ENCODE measurements at places on chromosomes 7 and 10. TPM values are rescaled to one million over a fixed set of nuclear protein-coding genes. Genes with fewer than 3 reads are reported as not detected.

GRCh38 chr10:72340510-72341261 is 14.0 kb downstream of the DNAJB12 start:
- H3K4me1 ChIP-seq, result no peaks in the 10 kb centered on the region
- H3K27ac ChIP-seq, result no peak overlapping the region
- H3K27me3 ChIP-seq, result no peaks in the 10 kb centered on the region
- no peak overlapping the region for H3K4me3 ChIP-seq
- H3K36me3 ChIP-seq, result peaks cover 13% of the 10 kb centered on the region

- peak overlapping the region; percentile 74 for H3K27ac ChIP-seq
- no peak overlapping the region for H3K4me3 ChIP-seq
- H3K36me3 ChIP-seq, result peaks cover 32% of the 10 kb centered on the region
- no peak for DNase-seq
- H3K27me3 ChIP-seq, result no peaks in the 10 kb centered on the region
- peaks cover 33% of the 10 kb centered on the region for H3K4me1 ChIP-seq
Observed at GRCh38 chr10:102135956-102136526, 3.2 kb downstream of the PPRC1 start.

DNA sequence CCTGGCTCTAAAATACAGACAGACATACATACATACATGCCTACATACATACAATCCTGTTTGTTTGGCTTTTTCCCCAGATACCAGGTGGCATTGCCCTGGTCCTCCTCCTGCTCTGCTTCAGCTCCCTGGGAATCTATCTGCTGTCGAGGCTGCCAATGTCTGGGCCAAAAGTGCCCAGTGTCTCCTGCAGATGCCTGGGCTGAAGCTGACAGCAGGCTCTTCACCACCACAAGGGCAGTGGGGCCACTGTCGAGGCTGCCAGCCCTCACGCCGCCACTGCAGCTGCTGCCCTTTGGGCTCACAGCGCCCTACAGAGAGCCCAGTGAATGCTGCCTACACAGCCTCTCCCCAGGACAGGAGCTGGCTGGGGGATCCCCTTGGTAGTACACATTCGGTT is 18.0 kb upstream of the STN1 start:
- no peak overlapping the region for H3K4me3 ChIP-seq
- H3K36me3 ChIP-seq, result no peaks in the 10 kb centered on the region
- no peak overlapping the region for H3K27ac ChIP-seq
- H3K27me3 ChIP-seq, result no peaks in the 10 kb centered on the region
- DNase-seq, result no peak
- no peaks in the 10 kb centered on the region for H3K4me1 ChIP-seq

Gene GFRA1
- total RNA-seq, result 5.1 TPM

- H3K4me1 ChIP-seq, result no peaks in the 10 kb centered on the region
- no peaks in the 10 kb centered on the region for H3K36me3 ChIP-seq
- no peak for DNase-seq
- H3K27ac ChIP-seq, result no peak overlapping the region
- no peaks in the 10 kb centered on the region for H3K27me3 ChIP-seq
- H3K4me3 ChIP-seq, result no peak overlapping the region
Observed at GRCh38 chr7:113805976-113806375, 112.8 kb downstream of the PPP1R3A start.

Gene OPN4
- total RNA-seq, result not detected

DNA sequence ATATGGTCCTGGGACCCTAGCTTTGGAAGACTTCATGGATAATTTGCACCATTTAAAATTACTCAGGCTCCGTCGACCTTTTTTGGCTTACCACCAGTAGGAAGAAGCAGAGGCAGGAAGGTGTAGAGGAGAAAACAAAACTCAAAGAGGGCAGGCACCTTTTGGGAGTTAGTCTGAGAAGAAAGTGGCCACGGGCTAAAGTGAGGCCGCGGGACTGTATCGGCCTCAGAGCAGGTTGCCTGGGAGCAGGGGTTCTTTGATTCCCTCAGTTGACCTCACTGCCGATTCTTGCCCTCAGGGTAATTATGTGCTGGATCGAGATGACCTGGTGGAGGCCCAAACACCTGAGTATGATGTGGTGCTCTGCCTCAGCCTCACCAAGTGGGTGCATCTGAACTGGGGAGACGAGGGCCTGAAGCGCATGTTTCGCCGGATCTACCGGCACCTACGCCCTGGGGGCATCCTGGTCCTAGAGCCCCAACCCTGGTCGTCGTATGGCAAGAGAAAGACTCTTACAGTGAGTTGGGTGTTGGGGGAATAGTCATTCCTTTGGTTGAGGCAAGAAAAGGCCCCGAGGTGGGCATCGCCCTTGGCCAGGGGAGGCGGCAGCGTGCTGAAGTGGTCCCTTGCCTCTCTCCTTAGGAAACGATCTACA is 3.1 kb downstream of the MEPCE start:
- H3K4me1 ChIP-seq, result peaks cover 27% of the 10 kb centered on the region
- no peak overlapping the region for H3K4me3 ChIP-seq
- no peaks in the 10 kb centered on the region for H3K27me3 ChIP-seq
- H3K36me3 ChIP-seq, result peaks cover 9% of the 10 kb centered on the region

Gene ARMS2
- not detected for total RNA-seq

GRCh38 chr10:5036511-5036910 is 32.9 kb upstream of the AKR1C2 start:
- no peaks in the 10 kb centered on the region for H3K36me3 ChIP-seq
- H3K4me1 ChIP-seq, result no peaks in the 10 kb centered on the region
- DNase-seq, result no peak
- H3K27ac ChIP-seq, result no peak overlapping the region
- no peaks in the 10 kb centered on the region for H3K27me3 ChIP-seq

- peak within 1 kb of the TSS; percentile 56 for H3K4me3 ChIP-seq
- peaks cover 13% of the 10 kb centered on the region for H3K4me1 ChIP-seq
- H3K27me3 ChIP-seq, result no peaks in the 10 kb centered on the region
Observed at GRCh38 chr10:100185364-100186252, at the start of gene ERLIN1. ERLIN1 (minus strand) TSS chr10:100186029; CDS start chr10:100185626, 403 bp downstream.

DNA sequence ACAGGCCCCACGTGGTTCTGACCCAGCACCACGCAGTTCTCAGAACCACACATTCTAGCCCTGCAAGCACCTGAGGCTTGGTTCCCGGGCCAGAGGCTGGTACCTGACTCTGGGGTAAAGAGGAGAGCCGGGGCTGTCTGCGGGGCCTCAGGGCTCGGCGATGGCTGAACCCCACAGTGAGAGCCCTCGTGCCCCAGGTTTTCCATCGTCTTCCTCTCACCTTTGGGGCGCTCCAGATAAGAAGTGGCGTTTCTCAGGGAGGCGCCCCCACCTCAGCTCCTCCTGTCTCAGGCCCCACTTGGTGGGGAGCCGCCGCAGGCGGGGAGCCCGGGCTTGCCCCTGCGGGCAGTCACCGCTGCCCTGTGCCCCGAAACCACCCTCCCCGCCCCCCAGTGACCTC is 2.2 kb upstream of the LANCL2 start:
- DNase-seq, result no peak
- H3K4me3 ChIP-seq, result no peak overlapping the region
- peaks cover 9% of the 10 kb centered on the region for H3K4me1 ChIP-seq
